ENCODE measurements at places on chromosomes 2 and 18. TPM values are rescaled to one million over a fixed set of nuclear protein-coding genes. Genes with fewer than 3 reads are reported as not detected.

Gene DLX1
- total RNA-seq, result not detected

Gene KIF5C
- 0.23 TPM for total RNA-seq

Gene APCDD1
- total RNA-seq, result not detected

Gene LINC00305
- total RNA-seq, result not detected

Gene CTNNA2
- not detected for total RNA-seq

Gene MYOM1
- total RNA-seq, result 1.3 TPM

Measured in PC-9 (cell line).